ENCODE measurements at places on chromosomes 7 and 10.

- DNase-seq = no peak
Measured at GRCh38 chr10:46016811-46017210, 13.6 kb downstream of the NCOA4 start.

GRCh38 chr7:30479202-30480120 is 877 bp upstream of the NOD1 start:
- peak; percentile 5 for DNase-seq

DNA sequence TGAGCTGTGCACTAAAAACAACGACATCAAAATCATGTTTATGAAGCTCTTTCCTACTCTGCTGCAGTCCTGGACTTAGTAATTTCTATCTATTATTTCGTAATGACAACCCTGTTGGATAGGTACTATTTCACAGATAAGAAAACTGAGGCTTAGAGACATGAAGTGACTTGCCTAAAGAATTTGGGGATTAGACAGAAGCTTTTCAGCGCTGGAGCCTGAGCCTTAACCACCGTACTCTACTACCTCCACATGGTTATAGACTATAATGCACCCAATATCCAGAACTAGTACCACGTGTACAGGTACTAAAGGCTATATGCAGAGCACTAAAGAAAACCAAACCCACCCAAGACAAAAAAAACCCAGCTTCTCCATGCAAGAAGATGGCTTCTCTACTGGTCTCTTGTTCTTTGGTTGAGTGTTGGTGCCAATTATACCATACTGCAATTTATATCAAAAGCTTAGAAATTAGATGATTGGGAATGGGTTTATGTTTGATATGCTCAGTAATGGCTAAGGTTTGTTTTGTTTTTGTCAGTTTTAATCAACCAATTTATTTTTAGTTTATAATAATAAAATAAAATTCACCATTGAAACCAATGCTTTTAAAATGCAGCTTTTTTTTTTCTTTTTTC is 6.5 kb upstream of the SNX10 start:
- DNase-seq = no peak

GRCh38 chr10:14562218-14563075 is 212.2 kb downstream of the FAM107B start:
- DNase-seq = no peak

DNA sequence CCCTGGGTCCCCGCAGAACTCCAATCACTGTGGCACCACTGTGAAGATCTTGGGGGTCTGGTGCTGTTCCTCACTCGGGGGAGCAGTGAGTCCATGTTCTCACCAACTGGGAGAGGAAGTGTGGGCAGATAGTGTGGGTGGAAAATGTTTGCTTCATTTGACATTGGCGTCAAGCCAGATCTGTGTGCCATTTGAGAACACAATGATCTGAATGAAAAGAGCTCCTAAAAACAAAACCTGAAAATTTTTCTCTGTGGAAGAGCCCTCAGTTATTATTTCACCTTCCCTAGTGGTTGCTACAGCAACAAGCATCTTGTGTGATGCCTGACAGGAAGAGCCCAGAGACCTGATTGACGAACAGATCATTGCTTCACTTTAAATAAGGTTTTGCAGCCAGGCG is 125.6 kb downstream of the VIPR2 start:
- DNase-seq = no peak

- no peak for DNase-seq
Measured at GRCh38 chr10:126979311-126979710, 74.1 kb downstream of the DOCK1 start.

DNA sequence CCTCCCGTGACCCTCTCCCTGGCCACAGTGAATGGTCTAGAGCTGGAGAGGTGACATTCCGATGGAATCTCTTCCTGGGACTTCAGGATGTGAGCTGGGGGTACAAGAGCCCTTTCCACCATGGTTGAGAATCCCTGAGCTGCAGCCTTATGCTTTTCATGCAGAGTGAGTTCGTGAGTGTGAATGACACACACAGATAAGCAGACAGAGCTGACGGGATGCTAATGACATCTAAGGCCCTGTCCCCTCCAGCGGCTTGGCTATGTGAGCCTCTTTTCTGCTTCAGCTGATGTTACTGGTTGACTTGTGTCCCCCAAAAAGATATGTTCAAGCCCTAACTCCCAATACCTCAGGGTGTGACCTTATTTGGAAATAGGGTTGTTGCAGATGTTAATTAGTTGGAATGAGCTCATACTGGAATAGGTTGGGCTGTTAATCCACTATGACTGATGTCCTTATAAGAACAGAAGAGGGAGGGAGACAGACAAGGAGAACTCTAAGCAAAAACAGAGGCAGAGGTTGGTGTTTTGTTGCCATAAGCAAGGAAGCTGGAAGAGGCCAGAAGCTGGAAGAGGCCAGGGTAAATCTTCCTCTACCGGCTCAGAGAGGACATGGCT is 111.1 kb upstream of the AFAP1L2 start:
- no peak for DNase-seq

GRCh38 chr10:19195698-19196097 is 147.1 kb downstream of the MALRD1 start:
- DNase-seq = no peak

DNA sequence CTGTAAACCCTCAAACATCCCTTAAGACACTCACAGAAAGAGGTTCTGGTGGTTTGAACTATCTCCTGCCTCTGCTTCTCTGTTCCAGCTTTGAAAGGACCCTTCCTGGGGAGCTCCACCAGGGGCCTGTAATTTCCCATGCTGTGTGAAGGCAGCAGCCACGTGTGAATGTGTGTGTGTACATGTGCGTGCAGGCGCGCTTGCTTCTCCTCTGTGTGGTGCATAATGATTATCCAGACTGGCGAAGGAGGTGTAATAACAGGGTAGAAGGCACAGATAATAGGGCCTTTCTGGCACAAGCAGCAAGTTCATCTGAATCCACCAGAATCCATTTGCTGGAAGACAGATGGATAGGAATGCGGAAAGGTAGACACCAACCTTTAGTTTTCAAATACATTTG is 466.5 kb downstream of the GRID1 start:
- DNase-seq = no peak

DNA sequence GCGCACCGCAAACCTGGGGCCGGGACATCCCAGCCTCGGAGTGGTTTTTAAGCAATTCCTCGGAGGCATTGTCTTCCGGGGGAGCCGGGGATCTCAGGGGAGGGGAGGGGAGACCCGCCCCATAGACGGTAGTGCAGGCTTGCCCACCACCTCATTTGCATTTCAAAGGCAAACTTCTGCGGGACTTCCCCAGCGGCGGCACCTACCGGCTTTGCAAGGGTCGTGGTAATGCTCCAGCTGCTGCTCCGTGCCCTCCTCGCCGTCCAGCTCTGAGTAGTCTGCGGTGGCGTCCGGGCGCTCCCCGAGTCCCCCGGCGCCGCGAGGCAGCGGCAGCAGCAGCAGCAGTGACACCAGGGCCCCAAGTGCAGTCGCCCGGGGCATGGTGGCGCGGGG is 425 bp downstream of the TLL2 start:
- DNase-seq = no peak

- DNase-seq = no peak
Measured at GRCh38 chr10:77784856-77785255, 141.7 kb downstream of the DLG5 start.

DNA sequence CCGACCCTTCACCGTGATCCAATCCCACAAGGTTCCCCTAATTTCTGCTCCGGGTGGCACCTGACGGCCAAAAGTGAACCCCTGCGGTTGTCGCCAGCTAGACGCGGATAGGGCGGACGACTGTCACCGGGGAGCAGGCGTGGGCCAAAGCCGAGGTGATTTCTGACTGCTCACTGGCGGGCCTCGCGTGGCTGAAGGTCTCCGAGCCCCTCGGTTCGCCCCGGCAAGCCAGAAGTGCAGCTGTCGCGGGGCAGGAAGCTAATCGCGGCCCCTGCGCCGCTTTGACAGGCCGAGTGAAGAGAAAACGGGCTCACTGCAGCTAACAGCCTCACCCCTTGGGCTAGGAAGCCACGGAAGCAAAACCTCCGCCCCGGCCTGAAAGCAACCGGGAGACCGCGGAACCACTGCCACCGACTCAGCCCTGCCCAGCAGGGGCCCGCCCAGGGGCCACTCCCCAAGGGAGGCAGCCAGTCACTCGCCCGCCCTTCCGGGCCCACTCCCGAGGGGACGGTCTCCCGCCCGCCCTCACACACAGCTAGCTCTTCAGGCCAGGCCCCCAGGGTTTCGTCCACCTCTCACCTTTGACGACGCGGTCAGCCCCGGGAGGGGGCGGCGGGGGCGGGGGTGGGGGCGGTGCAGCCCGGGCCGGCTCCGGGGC is 469 bp downstream of the PPP3CB start:
- peak; percentile 70 for DNase-seq

GRCh38 chr10:97851341-97852001 is 1.8 kb downstream of the GOLGA7B start:
- no peak for DNase-seq

- DNase-seq = no peak
Measured at GRCh38 chr7:37448011-37448635, 541 bp downstream of the ELMO1 start.

DNA sequence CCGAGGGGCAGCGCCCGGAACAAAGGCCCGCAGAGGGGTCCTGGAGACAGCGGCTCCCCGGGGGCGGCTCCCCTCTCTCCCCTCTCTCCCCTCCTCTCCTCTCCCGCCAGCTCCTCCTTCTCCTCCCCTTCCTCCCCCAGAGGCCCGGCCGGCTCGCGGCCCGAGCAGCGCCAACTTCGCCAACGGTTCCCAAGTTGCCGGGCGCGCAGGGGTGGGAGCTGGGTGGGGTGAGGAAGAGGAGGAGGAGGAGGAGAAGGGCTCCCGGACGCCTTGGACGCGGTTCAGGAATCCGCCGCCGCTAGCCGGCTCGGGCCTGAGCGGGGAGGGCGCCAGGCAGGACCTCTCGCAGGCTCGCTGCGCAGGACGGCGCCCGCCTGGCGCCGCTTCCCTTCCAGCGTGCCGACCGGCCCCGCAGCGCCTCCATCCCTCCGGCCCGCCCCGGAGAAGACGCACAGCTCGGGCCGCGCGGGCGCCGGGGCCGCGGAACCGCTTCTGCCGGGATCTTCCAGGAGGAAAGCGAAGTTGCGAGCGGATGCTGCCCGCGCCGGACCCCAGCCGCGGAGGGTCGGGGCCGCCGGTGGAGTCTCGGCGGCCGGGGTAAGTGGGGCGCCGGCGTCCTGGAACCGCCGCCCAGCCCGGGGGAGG is at the start of gene CHST3:
Gene CHST3, plus strand, starts transcription at position 298 of the 645 bp plus-strand sequence. CDS start 41,448 bp downstream, outside the sequence.
- DNase-seq = no peak

- no peak for DNase-seq
Measured at GRCh38 chr7:77765906-77766800, 32.1 kb downstream of the TMEM60 start.

DNA sequence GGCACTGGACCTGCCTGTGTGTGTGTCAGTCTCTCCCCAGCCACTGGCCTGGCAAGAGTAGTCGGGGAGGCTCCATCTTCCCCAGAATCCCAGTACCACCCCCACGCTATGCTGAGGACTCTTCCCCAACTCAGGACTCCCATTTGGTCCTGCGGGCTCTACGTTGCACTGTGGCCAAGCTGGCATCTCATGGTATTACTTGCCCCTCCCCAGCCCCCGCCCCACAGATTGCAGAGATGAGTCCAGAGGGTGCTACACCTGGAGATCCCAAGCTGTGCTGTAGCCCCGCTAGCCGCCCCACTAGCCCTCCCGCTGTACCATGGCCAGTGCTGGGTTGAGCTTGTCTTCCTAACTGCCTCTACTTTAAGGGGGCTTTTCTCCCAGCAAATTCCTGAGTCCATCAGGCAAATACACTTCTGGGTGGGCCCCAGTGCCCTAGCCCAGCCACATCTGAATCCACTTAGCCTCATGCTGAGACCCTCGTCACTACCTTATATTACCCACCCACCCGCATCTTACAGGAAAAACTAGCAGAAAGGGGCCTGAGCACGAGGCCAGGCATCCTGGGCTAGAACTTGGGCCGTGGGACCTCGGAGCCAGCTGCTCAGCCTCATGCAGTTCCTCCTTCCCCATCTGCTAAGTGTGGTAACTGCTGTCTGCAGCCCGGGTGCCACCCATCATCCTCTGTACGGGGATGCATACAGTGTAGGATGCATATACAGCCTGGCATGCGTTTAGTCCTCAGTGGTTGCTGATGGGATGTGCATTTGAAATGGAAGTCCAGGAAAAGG is 65.8 kb upstream of the CACUL1 start:
- no peak for DNase-seq

DNA sequence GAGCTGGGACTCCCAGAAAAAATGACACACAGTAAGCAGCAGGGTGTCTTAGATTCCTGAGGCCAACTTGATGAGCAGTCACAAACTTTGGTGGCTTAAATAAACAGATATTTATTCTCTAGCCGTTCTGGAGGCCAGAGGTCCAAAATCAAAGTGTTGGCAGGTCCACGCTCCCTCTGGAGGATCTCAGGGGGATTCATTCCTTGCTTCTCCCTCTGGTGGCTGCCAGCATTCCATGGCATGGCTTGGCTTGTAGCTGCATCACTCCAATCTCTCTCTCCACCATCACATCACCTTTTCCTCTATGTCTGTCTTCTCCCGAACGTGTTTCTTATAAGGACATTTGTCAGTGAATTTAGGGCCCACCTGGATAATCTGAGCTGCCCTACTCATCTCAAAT is 98.4 kb downstream of the OSBPL3 start:
- no peak for DNase-seq

DNA sequence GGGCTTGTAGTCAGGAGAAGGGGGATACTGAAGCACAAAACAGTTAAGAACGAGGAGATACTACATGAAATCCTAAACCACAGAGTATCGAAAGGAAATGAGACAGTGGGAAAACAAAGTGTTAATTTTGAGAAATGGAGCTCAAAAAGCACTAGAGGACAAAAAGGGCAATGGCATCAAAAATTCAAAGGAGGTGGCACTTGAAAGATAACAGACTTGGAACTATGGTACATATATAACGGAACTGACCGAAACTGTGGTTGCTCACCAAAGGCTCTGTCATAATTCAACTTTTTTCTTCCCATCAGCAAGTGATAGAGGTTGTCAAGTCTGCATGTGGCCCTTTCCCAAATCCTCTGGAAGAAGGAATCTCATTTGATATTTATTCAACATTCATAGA is 97.0 kb downstream of the CABCOCO1 start:
- DNase-seq = no peak

- DNase-seq = no peak
Measured at GRCh38 chr10:50635286-50635685, 11.5 kb upstream of the SGMS1 start.

DNA sequence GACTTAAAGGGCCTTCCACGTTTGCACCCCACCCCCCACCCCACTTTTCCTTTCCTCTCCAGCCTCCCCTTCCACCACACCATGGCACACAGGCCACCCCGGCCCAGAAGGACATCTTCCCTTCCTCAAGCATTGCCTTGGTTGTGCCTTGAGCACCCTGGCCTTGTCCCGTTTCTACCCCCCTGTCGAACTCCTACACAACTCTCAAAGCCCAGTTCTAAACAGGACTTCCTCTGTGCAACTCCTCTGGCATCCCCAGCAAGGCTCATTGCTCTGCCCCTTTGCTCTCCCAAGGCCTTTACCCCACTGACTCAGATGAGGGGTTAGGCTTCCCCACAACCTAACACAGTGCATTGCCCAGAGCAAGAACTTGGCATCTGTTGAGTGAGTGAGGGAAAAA is 136.1 kb downstream of the HERPUD2 start:
- DNase-seq = no peak

- DNase-seq = no peak
Measured at GRCh38 chr10:33732161-33732680, 397.8 kb upstream of the NRP1 start.
